ENCODE measurements at places on chromosomes 3 and 15.

GRCh38 chr3:26963361-26963743, 340.8 kb downstream of the LRRC3B start:
- DNase-seq, result no peak

GRCh38 chr3:119794971-119795612, 13.2 kb downstream of the NR1I2 start:
- no peak for DNase-seq

- DNase-seq, result no peak
Observed at GRCh38 chr3:23438657-23439056, 235.5 kb downstream of the UBE2E2 start.

GRCh38 chr15:67177752-67178151, 76.7 kb downstream of the AAGAB start:
- DNase-seq, result no peak

DNA sequence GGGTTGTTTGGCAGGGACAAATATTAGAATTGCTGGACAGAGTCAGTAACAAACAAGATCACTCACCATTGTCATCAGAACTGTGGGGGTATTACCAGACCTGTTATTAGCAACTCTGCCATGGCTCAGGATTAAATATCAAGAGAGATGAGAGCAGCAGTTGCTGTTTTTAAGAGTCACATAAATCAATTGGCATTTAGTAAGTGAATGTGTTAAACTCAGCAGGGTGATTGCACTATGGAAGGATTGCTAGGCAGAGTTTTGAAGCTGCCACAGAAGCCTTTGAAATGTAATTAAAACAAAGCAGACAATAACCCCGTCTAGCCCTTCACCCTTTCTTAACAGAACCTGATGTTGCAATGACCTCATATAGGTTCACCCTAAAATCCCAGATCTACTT, 238.8 kb downstream of the GAP43 start:
- DNase-seq, result no peak

DNA sequence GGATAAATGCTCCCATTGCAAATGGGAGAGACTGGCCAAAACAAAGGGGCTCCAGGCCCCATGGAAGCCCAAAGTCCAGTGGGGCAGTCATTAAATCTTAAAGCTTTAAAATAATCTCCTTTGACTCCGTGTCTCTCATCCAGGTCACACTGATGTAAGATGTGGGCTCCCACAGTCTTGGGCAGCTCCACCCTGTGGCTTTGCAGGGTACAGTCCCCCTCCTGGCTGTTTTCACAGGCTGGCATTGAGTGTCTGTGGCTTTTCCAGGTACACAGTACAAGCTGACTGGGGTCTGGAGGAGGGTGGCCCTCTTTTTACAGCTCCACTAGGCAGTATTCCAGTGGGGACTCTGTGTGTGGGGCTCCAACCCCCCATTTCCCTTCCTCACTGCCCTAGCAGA, 45.9 kb downstream of the NIPA2 start:
- DNase-seq, result no peak

DNA sequence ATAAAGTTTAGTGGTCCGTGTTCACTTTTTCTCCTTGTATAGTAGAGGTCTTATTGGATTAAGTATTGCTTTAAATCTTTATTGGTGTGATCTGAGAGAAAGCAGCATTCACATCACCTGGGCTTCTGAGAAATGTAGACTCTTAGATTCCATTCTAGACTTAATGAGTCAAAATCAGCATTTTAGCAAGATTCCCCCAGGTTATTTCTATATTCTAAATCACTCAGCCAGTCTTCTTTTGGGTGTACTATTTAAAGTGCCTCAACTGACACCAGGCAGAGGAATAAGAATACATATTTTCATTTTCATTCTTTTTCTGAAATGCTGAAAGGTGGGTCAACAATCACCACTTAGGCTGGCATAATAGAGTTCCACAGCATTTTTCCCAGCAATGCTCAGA, 481.7 kb downstream of the TUSC7 start:
- DNase-seq, result no peak

GRCh38 chr15:99473981-99474906, 91.5 kb upstream of the MEF2A start:
- DNase-seq, result no peak

GRCh38 chr3:13197795-13198194, 124.6 kb upstream of the IQSEC1 start:
- DNase-seq, result no peak

DNA sequence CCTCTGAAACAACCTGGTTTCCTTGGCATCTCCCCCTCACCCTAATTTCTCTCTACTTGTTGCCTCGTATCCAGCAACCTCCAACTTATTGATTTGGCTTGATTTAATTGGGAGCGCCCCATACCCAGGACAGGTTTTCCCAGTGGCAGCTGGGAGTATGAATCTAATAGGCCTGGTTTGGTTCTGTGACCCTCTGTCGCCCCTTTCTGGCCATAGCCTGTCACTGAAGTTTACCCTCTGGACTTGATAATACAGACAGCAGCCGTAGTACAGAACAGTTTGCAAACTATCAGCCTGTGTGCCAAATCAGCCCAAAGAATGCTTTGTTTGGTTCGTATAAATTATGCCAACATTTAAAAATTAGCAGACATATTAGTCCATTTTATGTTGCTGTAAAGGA, 525.1 kb upstream of the GOLIM4 start:
- no peak for DNase-seq

DNA sequence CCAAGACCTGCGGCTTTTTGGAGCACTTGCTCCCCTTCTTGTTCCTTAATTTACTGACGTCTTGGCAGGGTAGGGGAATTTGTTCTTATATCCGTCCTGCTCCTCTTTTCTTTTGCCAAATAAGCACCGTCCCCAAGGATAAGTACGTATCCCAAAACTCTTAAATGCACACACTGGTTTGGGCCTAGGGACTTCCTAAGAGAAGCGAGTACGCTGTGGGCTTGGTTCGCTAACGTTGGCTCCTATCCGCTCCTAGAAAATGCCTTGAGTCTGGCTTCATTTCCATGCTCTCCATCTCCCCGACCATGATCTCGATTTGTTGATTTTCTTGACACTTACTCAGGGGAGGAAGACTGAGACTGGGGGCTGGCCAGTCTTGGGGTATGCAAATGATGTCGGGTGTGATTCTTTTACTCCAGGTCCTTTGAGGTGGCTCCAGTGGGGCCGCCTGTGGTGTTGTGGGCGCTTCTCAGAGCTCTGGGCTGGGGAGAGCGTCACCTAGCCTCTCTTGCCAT, 1.3 kb downstream of the MYRIP start:
- no peak for DNase-seq

DNA sequence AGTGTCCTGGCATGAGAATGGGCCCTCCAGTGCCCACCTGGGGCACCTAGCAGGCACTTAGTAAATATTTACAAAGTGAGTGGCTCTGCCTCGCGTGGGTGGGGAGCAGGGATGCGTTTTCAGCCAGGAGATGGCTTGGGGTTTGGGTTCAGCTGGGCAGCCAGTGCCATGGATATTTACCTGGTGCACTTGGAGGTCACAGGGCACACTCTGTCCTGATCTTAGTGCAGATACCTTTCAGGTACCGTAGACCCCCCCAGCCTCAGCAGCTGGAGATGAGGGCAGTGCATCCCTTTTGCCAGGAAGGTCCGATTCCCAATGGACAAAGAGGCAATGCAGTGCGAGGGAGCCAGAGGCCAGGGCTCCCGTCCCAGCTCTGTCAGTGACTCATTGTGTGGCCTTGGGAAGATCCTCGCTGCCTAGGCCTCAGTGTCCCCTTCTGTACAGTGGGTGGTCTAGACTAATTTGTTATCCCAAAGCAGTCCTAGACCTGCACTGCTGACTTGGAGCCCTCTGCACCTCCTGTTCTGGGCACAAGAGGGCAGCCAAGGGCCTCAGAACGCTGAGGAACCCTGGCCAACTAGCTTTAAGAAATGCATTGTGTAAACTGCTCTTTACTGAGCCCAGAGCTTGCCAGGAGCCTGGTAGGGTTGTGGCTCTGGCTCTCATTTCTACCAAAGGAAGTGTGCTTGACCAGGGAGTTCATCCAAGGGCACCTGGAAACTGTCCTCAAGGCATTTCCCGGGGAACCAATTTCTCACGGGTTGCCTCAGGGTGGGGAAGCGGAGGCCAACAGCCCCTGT, 16.0 kb downstream of the HDAC11 start:
- DNase-seq, result no peak

DNA sequence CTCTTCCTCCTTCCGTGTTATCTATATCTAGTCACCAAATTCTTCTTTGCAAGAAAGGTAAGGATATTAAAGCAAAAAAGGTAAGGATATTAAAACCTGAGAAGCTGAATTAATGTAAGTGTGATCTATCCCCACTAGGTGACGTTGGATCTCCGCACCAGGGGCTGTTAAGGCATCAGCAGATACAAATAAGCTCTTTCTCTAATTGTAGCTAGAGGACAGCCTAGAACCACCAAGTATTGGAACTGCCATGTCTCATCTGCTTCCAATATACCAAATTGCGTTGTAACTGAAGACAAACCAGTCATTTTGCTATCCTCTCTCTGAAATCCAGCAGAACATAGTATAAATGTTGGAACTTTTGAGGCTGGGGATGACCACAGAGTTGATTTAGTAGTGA, 471.2 kb upstream of the TGFBR2 start:
- DNase-seq, result no peak

DNA sequence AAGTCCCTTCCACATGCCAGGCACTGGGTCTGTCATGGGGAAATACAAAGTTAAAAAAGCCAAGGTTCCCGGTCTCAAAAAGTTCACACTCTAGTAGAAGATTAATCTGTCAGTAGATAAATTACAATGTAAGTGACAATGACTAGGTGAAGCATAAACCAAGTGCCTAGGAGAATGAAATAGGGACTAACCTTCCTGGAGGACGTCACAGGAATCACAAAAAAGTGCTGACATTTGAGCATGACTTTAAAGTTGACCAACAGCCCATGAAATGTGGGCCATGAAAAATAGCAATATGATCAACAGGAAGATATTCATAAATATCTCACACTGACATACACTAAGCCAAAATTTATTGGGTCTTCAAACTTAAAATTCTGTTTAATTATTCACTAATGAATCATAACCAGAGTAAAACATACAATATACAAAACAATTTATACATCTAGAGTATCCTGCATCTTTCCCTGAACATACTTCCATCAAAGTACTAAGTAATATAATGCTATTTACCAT, 20.0 kb downstream of the COPS2 start:
- DNase-seq, result no peak

DNA sequence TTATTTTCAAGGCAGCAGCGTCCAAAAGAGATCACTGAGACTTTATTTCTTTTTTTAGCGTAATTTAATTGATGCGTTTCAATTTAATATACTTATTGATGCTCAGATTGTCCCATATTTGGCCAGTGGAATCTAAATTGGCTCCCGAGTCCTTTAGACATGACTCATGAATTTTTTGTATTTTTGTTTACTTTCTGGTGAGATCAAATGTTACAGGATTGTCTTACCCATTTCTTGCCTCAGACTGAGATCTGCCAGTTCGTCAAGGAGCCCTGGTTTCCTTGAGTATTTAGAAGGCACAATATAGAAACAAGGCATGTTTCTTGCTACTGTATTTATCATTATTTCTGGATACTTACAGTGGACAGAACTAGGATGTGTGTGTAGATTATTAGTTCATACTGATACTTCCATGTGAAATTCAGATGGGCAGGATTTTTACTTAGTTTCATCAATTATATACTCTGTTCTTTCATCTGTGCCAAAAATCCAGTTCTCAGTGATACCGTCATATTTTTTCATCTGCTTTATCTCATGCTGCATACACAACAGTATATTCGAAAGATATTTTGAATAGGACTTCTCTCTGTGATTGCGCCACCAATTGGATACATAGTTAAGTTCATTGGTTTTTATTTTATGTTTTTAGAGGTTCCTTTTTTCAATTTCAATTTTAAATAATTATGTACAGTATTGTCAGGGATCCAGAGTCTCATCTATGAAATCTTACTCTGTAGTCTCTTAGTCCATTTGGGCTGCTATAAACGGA, 436.9 kb upstream of the C2CD4B start:
- DNase-seq, result no peak

GRCh38 chr15:75653347-75653913, 5.7 kb downstream of the SNX33 start:
- no peak for DNase-seq

GRCh38 chr15:47506329-47507100, 210.8 kb upstream of the SEMA6D start:
- no peak for DNase-seq

DNA sequence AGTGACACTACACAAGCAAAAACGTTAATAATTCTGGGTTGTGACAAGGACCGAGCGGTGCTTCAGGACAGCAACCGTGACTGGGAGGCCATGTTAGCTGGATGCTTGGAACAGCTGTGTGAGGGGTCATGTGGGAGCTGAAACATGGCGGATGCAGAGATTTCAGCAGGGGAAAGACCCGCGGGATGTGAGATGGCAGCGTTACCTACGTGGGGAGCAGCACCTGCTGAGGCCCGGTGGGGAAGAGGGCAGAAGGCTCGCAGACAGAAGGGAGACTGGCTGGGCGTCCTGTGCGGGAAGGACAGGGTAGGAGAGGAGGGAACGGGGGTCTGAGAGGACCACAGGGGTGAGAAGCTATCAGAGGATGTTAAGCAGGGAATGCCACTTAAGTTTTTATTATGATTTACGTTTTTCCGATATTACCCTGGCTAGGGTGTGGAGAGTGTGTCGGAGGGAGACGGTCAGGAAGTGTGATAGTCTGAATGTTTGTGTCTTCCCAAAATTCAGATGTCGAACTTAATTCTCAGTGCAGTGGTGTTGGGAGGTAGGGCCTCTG, 228.8 kb upstream of the LYSMD4 start:
- no peak for DNase-seq

DNA sequence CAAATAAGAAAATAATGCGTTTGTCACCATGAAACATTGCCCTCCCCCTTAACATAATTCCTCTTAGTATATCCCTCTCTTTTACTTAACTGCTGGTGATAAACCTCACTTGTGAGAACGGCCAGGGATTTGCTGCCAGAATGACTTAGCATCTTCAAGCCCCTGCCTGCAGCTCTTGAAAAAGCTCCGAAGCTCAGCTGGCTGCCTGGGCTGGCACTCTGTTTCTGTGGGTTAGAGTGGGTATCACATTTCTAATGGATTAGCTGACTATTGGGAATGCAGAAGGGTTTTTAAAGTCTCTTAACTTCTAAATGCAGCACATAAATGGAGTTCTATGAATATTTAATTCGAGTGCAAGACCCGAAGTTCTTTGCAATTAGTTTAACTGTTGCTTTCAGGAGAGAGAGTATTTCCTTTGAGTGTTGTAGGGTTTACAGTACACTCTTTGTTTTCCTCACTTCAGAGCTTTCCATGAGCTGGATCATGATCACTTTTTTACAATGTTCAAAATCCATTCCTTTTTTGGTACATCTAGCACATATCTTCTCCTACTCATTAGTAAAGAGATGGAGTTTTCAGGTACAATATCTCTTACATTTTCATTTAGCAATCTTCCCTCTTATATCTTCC, 124.7 kb upstream of the RBMS3 start:
- DNase-seq, result no peak

DNA sequence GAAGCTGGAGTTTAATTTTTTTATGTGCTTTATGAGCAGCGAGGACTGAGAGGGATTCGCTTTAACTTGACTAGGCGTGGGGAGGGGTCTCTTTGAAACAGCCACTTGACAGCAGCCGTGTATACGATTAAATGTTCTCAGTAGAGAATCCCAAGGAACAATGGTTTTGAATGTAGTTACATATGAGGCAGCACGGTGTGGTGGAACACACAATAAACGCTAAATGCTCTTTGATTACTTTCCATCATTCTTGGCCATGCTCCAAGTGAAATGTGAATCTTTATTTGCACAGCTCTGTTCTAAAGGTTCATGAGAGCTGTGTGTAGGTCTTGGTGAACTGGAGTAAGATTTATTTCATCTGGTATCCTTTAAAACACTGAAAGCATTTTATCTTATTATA, 251.4 kb upstream of the TGFBR2 start:
- no peak for DNase-seq

Measured in SIG-M5 (cell line).